ENCODE measurements at places on chromosomes 7 and 10. TPM values are rescaled to one million over a fixed set of nuclear protein-coding genes. Genes with fewer than 3 reads are reported as not detected.

- H3K27me3 ChIP-seq, result peaks cover 10% of the 10 kb centered on the region
- no peak overlapping the region for H3K27ac ChIP-seq
- H3K36me3 ChIP-seq, result peaks cover 5% of the 10 kb centered on the region
- no peak overlapping the region for H3K4me3 ChIP-seq
- no peak for DNase-seq
- no peaks in the 10 kb centered on the region for H3K4me1 ChIP-seq
Measured at GRCh38 chr10:6984971-6985370, 404.9 kb upstream of the PRKCQ start.

- no peak overlapping the region for H3K4me3 ChIP-seq
- H3K36me3 ChIP-seq, result no peaks in the 10 kb centered on the region
- no peaks in the 10 kb centered on the region for H3K27me3 ChIP-seq
- H3K4me1 ChIP-seq, result peaks cover 26% of the 10 kb centered on the region
Measured at GRCh38 chr10:47406870-47407691, 23.0 kb upstream of the ZNF488 start.

TAS2R3 gene
- total RNA-seq, result 2.7 TPM

DGKB gene
- not detected for total RNA-seq

CCL24 gene
- total RNA-seq, result not detected

Measured in MCF 10A (cell line).